ENCODE measurements at places on chromosomes 12 and 14.
A peak's percentile ranks its signal among the peaks of the same experiment; 100 is the strongest.

DNA sequence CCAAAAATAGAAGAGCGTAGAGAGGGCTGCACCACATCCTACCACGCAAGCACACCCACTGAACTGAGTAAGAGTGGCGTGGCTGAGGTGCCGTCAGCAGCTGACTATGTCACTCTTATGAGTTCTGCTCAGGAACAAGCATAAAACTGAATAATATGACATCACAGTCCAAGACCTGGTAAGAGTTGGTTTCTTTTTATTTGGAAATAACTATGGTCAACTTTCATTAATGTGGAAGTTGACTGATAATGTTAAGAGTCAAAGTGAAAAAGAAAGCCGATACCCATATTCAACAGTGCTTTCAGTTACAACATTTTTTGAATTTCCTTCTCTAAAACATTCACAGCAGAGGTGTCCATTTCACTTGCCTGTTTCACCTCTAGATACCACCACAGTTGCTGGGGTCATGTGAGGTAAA is 44.6 kb downstream of the GNS start:
- DNase-seq: no peak

GRCh38 chr14:80425686-80426085 is 214.4 kb upstream of the DIO2 start:
- DNase-seq: no peak

DNA sequence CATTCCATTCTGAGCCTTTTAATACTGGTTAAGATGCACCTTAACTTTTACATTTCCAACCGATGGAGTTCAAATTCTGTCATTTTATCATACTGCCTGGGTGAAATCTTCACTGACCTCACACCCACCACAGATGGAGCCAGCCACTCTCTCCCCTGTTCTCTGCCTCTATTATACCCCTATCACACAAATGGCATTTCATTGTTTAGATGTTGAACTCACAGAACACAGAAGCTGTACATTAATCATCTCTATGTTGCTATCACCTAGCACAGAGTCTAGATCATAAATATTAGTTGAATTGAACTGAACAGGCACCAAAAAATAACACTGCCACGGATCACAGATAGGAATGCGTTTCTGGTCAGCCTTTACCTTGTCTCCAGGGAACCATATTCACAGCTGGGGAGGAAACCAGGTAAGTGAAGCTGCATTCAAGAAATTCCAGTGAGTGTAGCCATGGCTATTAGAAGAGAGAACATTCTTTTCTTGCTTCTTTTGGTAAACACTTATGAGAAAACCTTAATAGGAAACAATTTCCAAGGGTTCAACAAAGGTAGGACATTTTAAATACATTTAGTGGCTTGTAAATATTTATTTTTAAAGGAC is 194.9 kb upstream of the RMST start:
- no peak for DNase-seq

DNA sequence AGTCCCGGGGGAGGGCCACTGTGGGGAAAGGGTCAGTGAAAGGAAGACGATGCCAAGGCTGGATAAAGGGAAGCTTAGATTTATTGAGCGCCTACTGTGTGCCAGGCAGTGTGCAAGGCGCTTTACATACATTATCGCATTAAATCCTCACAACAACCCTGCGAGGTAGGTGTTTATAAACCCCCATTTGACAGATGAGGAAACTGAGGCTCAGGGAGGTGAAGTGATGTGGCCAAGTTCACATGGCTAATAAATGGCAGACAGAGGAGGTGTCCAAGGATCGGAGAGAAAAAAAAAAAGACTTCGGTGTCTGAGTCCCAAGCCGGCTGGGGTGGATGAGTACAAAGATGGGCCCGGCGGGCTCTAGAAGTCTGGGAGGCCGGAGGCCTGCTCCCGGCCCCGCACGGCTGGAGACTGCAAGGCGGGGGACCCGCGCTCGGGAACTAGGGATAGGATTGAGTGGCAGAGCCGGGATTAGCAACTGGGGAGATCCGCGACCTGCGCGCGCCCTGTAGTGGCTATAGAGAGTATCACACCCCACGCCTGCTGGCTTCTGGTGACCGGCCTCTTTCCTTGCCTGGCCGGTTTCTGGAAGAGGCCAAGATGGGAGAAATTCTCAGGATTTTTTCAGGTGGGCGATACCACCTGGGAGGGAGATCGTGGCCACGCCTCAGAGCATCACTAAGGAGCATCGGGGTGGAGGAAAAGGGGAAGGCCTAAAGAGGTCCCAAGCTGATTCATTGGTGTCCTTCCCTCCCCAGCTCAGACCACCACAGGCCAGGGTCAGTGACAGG is 3.9 kb downstream of the DDN start:
- DNase-seq: peak; percentile 76

DNA sequence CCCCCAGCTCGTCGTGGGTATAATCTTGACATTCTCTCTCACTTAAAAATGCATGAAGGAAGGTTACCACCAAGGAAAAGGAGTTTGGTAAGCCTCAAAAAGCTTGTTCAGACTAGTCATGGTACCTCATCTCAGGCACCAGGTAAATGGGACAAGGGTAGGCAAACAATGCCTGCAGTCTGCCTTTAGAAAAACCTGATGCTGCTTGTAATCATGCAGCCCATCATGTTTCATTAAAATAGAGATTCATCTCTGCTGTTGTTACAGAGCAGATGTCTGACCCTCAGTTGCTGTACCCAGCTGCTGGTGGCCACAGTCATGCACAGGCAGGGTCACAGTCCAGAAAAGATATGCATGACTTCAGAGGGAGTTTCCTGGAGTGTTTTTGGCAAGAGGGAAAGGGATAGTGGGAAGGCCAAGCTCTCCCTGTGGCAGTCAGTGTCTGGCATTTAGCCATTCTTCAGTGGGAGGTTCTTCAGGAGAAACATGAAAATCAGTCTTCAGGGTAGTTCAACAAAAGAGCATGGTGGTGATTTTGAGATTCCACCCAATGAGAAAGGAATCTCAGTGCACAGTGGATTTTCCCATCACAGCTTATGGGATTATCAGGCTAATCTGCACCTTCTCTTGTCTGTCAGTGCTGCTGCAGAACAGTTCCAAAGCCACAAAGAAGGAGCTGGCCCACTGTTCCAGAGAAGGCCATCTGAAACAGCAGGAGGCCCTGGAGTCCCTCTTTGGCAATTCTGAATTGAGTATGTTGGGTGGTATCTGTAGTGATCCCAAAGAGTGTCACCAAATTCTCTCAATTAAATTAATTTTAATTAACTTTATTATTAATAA is 202.7 kb upstream of the FRMD6 start:
- no peak for DNase-seq

Data from KBM-7 (cell line).